Thoracic aorta endothelial cell (primary cell): ENCODE measurements at places on chromosomes 12 and 14. TPM values are rescaled to one million over a fixed set of nuclear protein-coding genes. Genes with fewer than 3 reads are reported as not detected.

Gene FOXM1
- total RNA-seq, result 29.7 and 54.6 TPM in 2 replicates

Gene LRP1
- total RNA-seq, result 2.9 and 4.8 TPM in 2 replicates

Gene AQP2
- total RNA-seq, result not detected in 2 replicates

Gene GUCY2C
- total RNA-seq, result not detected in 2 replicates

Gene PLCZ1
- total RNA-seq, result 0.27 TPM in 1 of 2 replicates, not detected in the other

Gene KRT86
- total RNA-seq, result 0.13 TPM in 1 of 2 replicates, not detected in the other

Gene USP44
- total RNA-seq, result 0.27 and 1.7 TPM in 2 replicates

Gene PTPRQ
- total RNA-seq, result under 0.01 TPM in 2 replicates

Gene ZNF219
- 5.2 and 7.2 TPM in 2 replicates for total RNA-seq

Gene OLR1
- total RNA-seq, result not detected in 2 replicates
